ENCODE measurements at places on chromosomes 12 and 14.
A peak's percentile ranks its signal among the peaks of the same experiment; 100 is the strongest.

DNA sequence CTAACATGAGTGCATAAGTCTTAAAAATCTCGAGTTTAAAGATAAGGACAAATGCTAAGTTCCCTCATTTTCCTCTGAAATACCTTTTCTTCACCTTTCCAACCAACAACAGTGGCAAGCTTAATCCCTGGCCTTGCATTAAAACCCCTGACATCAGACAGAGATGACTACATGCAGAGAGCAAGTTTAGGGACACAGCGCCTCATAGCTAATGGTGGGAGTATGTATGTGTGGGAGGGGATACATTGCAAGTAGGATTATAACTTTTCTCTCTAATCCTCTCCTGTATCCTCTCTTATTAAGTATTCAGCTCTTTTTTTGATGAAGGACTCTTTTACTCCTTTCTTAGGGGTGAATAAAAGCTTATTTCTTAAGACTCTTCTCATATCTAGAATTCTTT is 547.1 kb downstream of the CCER1 start:
- DNase-seq: no peak

DNA sequence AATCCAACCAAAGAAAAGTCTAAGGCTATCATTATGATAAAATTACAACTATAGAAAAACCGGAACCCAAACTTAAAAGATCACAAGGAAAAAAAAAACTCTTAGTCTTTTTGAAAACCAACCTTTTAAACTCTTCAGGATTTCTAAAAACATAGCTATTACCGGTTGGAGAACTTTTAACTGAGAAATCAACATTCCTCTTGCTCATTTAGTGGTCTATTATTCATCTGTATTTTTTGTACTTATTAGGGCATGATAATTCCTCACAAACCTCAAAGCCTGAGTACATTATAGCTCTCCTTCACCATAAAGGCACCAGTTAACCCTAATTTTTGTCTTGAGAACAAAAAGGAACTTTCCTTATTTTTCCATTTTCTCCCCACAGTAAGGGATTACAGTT is 10.4 kb downstream of the LUM start:
- peak; percentile 45 for DNase-seq

DNA sequence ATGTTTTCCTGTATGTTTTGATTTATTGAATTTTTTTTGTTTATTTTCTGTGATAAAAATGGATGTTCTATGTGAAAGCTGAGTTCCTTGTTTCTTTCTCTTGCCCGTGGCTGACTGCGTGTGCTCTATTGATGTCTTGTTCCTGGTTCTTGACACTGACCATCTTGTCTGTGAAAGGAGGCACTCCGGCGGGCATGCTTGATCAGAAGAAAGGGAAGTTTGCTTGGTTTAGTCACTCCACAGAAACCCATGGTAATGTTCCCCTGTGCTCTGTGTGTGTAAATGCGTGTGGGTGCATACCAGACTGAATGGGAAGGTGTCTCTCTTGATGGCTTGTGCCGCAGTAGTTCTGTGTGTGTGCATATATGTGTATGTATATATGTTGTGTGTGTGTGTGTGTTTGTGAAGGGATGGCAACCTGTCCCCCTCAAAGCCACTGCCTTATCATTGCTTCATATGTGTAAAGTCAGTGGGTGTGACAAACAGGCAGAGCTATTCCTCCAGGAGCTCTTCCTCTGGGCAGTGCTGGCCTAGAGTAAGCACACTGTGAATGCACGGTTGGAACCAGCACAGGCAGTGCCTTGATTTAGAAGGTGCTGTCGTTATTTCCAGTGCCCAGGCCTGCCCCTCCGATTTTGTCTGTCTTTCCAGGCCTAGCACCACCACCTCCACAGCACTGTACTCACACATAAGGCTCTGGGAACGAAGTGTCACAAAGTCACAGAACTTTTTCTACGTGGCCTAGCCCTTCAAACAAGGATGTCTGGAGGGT is 247.3 kb upstream of the FKBP4 start:
- peak; percentile 23 for DNase-seq

DNA sequence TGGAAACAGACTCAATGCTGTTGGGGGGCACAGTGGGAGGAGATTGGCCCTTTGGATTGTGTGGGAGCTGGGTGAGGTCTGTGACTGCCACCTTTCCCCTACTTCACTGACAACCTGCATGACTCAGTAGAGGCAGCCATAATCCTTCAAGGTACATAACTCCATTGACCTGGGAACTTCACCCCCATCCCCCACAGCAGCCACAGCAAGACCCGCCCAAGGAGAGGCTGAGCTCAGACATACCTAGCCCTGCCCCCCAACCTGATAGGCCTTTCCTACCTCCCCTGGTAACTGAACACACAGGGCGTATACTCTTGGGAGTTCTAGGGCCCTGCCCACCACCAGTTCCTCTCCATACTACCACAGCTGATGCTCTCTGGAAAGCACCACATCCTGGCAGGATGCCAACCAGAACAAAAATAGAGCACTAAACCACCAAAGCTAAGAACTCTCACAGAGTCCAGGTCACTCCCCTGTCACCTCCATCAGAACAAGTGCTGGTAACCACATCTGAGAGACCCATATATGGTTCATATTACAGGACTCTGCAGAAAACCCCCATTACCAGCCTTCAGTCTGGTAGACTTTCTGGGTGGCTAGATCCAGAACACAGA is 703.9 kb downstream of the FSCB start:
- no peak for DNase-seq

DNA sequence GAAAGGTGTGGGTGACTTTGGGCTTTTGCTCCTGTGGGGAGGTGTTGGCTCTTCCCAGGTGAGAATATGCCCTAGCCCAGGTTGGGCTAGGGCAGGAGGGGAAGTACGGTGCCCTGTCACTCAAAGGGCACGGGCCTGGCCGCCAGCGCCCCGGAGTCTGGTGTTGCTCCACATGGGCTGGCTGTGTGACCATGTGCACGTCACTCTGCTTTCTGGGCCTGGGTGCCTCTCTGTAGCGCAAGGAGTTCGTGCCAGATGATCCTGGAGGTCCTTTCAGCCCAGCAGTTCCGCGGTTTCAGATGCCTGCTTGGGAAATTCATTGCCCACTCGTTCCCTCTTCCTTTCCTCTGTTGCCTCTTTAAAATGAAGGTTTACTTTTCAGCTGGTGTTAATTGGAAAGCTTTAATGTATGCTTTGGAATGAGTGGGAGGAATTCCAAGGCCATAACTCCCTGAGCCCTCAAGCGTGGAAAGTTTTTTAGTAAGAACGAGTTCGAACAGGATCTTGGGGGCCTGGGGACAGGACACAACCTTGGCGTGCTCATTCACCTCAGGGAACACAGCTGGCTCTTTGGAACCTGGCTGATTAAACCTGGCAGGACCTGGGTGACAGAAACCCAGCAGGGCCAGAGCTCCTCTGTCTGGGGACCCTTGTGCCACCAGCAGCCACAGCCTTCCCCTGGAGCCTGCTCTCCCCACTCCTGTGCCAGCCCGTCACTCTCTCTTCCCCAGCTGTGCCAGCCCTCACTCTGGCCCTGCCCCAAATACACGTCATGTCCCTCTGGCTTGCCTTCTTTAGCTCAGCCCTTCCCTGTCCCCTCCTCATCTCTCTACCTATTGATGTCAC is 42.8 kb downstream of the TSPAN9 start:
- DNase-seq: no peak

- DNase-seq: no peak
Observed at GRCh38 chr12:13186302-13186701, 10.2 kb upstream of the EMP1 start.

DNA sequence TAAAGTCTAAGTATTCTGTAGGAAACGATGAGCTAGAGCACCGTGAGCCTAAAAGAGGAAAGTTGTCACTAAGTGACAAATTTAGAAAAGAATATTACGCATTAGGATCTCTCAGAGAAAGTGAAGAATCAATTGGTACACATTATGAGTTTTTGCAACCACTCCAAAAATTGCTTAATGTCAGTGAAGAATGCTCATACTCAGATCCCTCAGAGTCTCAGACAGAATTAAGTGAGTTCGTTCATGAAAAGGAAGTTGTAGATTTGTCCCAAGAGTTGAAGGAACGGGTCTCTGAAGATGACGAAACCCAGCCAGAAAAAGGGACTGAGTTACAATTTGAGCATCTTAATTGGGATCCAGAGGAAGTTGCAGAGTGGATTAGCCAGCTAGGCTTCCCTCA is 1.5 kb downstream of the SAMD15 start:
- DNase-seq: peak; percentile 18

GRCh38 chr12:56816491-56816890 is 53.4 kb downstream of the HSD17B6 start:
- DNase-seq: no peak

DNA sequence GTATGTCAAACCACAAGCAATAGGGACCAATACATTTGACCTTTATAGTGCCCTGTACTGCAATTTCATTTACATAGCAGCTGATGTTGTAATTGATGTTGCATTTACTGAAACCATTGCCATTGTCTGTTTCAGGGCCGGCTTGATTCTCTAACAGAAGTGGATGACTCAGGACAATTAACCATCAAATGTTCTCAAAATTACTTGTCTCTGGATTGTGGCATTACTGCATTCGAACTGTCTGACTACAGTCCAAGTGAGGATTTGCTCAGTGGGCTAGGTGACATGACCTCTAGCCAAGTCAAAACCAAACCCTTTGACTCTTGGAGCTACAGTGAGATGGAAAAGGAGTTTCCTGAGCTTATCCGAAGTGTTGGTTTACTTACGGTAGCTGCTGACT is 216.0 kb downstream of the AKAP6 start:
- no peak for DNase-seq

DNA sequence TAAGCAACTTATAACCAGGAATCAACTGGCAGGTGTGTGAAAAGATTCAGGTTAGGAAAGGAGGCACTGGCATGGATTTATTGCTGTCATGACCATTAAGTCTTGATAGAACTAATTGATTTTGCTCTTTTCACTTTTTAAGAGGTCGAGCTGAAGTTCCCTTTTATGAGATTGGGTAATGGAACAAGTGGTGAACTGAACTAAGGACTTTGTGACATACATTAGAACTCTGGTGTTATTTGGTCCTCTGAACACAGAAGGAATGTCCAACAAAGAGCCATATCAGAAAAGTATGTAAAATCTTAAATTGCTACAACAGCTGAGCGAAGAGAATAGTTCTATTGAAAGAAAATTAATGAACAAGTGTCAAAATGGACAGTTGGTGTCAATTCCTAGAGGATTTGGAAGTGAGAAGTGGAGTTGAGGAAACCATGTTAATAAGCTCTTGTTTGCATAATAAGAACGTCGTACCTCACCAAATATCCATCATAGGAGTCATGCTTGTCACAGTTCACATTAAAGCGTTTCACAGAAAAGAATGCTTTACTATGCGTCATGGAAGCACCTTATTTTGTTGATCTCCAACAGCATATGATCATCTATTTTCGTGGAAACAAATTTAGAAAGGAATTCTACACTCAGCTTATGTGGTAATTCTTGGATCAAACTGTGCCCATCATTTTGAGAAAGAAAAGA is 8.4 kb upstream of the MYF6 start:
- DNase-seq: no peak

DNA sequence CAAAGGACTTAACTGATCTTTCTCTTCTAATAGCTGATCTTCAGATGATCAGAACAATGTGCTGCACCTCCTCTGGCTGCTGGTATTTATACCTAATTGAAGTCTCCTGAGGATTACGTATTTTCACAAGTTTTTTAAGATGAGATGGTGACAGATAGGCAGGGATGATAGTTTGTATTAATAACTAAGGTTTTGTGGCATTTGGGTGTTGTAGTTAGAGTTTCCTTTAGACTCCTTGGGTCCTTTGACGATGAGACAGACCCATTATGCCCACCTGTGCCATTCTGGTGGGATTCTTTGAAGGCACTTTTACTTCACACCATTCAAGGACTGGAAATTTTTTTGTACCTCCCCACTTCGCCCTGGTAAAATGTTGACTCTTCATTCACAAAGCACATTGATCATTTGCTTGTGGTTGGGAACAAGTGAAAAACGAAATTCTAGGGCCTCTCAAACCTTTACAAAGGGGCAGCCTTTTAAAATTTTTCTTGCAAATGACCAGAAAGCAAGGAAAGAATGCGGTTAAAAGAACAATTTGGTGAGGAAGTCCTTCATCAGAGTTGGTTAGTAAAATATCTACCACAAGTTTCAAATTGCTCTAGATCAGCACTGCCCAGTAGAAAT is at the start of gene IFNG:
TSS of gene IFNG (minus strand) at position 60 of the 624 bp plus-strand sequence. CDS start 125 bp downstream, outside the sequence.
- no peak for DNase-seq

GRCh38 chr12:87943762-87944161 is 85.4 kb downstream of the C12orf50 start:
- no peak for DNase-seq

GRCh38 chr14:68577802-68578541 is 214.9 kb downstream of the ZFP36L1 start:
- peak; percentile 9 for DNase-seq

DNA sequence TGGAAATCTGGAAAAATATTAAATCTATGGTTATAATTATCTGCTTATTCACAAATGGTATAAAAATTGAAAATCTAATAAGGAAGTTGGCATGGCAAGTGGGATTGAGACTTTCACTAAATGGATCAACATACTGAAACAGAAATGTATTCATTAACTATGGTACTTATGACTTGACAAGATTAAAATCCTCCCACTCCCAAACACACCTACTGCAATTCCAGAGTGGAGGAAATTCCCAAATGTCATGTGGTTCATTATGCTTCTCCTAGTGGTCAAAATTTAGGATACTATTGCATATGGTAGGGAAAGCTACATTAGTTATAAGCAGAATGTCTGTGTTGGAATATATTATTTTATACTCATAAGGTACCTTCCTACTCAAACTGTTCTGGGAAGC is 265.3 kb upstream of the PRICKLE1 start:
- no peak for DNase-seq

DNA sequence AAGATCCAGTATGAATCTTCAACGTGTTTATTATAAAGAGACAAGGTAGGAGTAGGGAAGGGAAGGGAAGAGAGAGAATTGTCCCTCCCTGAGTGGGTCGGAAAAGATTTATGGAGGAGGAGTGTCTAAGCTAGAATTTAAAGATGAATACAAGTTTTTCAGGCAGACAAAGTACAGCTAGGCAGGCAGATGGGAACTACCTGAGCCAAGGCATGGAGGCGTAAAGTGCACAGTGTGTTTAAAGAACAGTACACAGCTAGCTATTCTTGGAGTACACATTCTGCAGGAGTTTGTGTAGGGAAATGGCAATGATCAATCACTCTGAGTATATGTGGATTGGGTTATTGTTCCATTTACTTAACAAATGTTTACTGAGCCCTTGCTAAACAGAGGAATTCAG is 20.1 kb downstream of the PLEKHG7 start:
- DNase-seq: no peak

DNA sequence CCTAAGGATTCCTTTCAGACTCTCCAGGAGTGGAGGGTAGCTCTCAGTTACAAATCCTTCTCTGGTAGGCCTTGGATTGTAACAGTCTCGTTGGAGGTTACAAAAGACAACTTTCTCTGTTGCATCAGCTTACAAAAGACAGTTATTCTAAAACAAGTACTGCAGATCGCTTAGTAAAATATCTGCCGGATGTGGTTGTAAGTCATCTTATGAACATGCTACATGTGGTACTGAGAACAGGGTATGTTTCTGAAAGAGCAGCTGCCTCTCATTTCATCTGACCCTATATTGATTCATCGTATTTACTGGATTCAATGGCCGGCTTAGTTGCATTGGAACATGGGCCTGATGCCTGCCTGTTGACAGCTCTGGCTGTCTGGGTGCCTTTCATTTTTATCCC is 157.4 kb downstream of the PTCSC3 start:
- DNase-seq: no peak

GRCh38 chr14:103395244-103395643 is 10.0 kb downstream of the MARK3 start:
- no peak for DNase-seq

GRCh38 chr14:76012354-76012753 is 26.8 kb downstream of the IFT43 start:
- no peak for DNase-seq

GRCh38 chr14:68413509-68413908 is 379.4 kb downstream of the ZFP36L1 start:
- DNase-seq: peak; percentile 77
